Endothelial cell of umbilical vein (primary cell): ENCODE measurements at places on chromosomes 2 and 18. TPM values are rescaled to one million over a fixed set of nuclear protein-coding genes. Genes with fewer than 3 reads are reported as not detected.

Gene CYRIA
- total RNA-seq: 38.4 and 40.3 TPM in 2 replicates

Gene TTL
- total RNA-seq: 66.8 and 71.0 TPM in 2 replicates

Gene CNDP1
- not detected in 2 replicates for total RNA-seq

Gene SLC11A1
- total RNA-seq: not detected in 2 replicates

Gene ALPP
- total RNA-seq: not detected in 2 replicates

Gene GCG
- not detected in 2 replicates for total RNA-seq

Gene RTKN
- 19.8 and 20.0 TPM in 2 replicates for total RNA-seq

Gene SLC9A4
- total RNA-seq: 0.07 TPM in 1 of 2 replicates, not detected in the other

Gene TMEM169
- total RNA-seq: 0.20 TPM in 1 of 2 replicates, not detected in the other

Gene ABCA12
- total RNA-seq: 0.05 TPM in 1 of 2 replicates, not detected in the other

Gene HAAO
- 0.60 and 0.82 TPM in 2 replicates for total RNA-seq

Gene KIAA2012
- total RNA-seq: not detected in 2 replicates

Gene ANKRD29
- total RNA-seq: 1.2 and 2.6 TPM in 2 replicates

DNA sequence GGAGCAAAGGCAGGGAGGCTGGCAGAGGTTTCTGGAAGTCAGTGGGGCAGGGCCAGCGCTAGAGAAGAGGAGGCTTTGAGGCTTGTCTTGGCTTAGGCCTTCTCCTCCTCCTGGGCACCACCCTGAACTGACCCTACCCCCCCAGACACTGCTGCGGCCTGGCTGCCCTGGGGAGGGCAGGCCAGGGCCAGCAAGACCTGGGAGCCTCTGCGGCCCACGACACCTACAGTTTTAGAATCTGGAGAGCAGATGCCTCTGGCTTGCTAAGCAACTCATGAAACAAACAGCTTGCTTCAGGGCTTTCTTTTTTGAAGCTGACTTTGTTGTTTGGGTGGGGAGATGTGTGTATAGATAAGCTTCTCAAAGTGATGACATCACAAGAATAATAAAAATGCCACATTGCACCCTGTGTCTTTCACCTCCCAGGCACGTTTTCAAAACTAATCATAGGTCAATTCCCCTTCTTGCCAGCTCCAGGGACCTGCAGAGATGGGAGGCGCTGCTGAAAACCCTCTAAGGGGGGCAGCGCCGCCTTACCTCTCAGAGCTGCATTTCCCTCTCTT, 46.2 kb upstream of the SMAD7 start:
- H3K4me3 ChIP-seq: no peak overlapping the region
- no peak for DNase-seq
- H3K36me3 ChIP-seq: no peaks in the 10 kb centered on the region
- H3K4me1 ChIP-seq: peaks cover 9% of the 10 kb centered on the region
- H3K27me3 ChIP-seq: no peaks in the 10 kb centered on the region

DNA sequence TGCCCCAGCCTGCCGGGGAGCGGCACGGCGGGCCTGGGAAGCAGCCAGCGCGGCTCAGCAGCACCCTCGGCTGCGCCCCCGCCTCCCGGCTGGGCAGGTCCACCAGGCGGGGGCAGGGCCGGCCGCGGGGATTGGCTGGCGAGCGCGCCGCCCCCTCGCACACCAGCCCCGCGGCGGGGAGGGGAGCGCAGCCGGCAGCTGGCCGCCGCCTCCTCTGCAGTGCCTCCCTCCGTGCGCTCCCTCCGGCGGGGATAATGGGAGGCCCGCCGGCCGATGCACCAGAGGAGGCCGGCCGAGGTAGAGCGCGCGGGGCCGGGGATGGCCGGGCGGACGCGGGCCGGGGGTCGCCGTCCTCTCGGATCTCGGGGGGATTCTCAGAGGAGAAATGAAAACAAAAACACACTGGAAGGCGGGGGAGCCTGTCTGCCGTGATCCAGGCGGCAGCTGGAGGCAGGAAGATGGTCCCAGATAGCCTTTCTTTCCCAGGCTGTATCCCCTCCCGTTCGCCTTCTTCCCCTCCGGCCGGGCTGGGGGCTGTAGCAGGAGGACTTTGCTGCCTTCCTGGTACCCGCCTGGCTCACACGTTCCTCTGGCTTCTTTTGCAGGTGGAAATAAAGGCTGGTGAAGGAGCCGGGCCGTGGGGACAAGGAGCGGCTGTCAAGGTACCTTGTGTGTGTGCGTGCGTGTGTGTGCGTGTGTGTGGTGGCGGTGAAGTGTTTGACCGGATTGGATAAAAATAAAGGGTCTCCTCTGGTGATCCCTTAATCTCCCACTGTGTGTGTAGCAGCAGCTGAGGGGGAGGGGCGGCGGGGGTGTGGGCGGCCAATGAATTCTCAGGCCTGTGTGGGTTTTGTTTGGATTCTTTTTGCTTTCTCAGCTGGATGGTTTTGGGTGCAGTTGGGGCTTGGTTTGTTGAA, 18.1 kb downstream of the TET3 start:
- peak; percentile 84 for DNase-seq
- peak overlapping the region; percentile 44 for H3K4me3 ChIP-seq
- H3K4me1 ChIP-seq: peaks cover 9% of the 10 kb centered on the region

GRCh38 chr2:18522484-18523146, 37.8 kb downstream of the RDH14 start:
- H3K36me3 ChIP-seq: no peaks in the 10 kb centered on the region
- H3K27ac ChIP-seq: no peak overlapping the region

GRCh38 chr18:45116116-45116515, 435.4 kb downstream of the SETBP1 start:
- no peaks in the 10 kb centered on the region for H3K4me1 ChIP-seq
- H3K4me3 ChIP-seq: no peak overlapping the region
- no peak for DNase-seq
- no peaks in the 10 kb centered on the region for H3K36me3 ChIP-seq
- no peak overlapping the region for H3K27ac ChIP-seq
- no peaks in the 10 kb centered on the region for H3K27me3 ChIP-seq

DNA sequence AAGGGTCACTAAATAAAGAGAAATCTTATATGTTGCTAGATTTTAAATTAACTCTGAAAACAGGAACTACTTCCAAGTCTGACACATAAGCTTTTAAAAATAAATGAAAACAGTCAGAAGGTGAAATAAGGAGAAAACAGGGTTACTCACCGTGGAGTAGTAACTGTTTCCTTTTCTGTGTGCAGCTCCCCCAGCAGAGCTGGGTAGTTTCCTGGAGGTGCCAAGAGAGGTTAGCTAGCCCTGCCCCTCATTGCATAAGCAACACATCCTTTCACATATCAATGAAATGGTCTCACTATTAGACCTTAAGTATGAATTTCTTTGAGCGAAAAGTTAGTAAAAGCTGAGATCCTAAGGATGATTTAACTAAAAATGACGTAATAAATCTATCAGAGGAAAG, 54.0 kb upstream of the GPR75 start:
- DNase-seq: peak; percentile 91
- no peak overlapping the region for H3K4me3 ChIP-seq
- H3K36me3 ChIP-seq: peaks cover 2% of the 10 kb centered on the region
- no peak overlapping the region for H3K27ac ChIP-seq

- no peak for DNase-seq
- no peaks in the 10 kb centered on the region for H3K27me3 ChIP-seq
- H3K27ac ChIP-seq: no peak overlapping the region
- H3K4me1 ChIP-seq: no peaks in the 10 kb centered on the region
- no peaks in the 10 kb centered on the region for H3K36me3 ChIP-seq
- H3K4me3 ChIP-seq: no peak overlapping the region
Measured at GRCh38 chr18:1455605-1456004, 550.9 kb downstream of the ADCYAP1 start.

DNA sequence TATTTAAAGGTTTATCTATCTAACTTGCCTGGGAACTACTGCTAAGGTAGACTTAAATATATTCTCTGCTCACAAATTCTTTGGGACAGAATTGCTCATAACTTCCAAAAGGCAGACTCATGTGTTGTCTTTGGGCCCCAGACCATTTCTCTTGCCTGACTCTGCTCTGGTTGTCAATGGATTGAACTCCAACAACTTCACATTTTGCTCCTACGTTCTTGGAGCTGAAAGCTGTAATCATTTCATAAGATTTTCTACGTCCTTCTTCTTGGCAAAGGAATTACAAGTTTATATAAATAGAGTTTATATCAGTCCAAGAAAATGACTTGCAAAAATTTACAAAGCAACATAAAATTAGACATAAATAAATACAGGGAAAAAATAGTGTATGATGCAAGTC, 32.9 kb upstream of the PPM1B start:
- no peak for DNase-seq
- peaks cover 10% of the 10 kb centered on the region for H3K27me3 ChIP-seq
- H3K36me3 ChIP-seq: no peaks in the 10 kb centered on the region
- H3K4me3 ChIP-seq: no peak overlapping the region
- H3K4me1 ChIP-seq: no peaks in the 10 kb centered on the region
- H3K27ac ChIP-seq: no peak overlapping the region

- no peak overlapping the region for H3K4me3 ChIP-seq
- no peaks in the 10 kb centered on the region for H3K36me3 ChIP-seq
- H3K4me1 ChIP-seq: no peaks in the 10 kb centered on the region
- no peak overlapping the region for H3K27ac ChIP-seq
Measured at GRCh38 chr2:101612019-101612418, 85.5 kb upstream of the MAP4K4 start.

DNA sequence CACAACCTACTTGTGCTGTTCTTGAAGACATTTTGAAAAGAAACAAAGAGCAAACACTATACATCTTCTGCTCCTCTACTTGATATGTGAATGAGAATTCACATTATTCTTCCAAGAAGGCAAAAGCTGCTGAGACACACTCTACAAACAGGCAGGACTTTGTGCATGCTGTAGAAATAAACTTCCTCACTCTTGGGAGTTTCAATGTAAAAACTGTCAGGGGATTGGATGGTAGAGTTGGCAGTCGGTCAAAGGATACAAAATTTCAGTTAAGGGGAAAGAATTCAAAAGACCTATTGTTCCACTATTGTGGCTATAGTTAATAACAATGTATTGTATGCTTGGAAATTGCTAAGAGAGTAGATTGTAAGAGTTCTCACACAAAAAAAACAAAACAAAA, 196.3 kb downstream of the MC4R start:
- no peaks in the 10 kb centered on the region for H3K4me1 ChIP-seq
- no peak for DNase-seq
- H3K36me3 ChIP-seq: no peaks in the 10 kb centered on the region
- no peak overlapping the region for H3K4me3 ChIP-seq

- H3K4me3 ChIP-seq: no peak overlapping the region
- no peaks in the 10 kb centered on the region for H3K36me3 ChIP-seq
- H3K27me3 ChIP-seq: no peaks in the 10 kb centered on the region
Measured at GRCh38 chr2:81645745-81646301, 1341.3 kb upstream of the LRRTM1 start.

- H3K4me1 ChIP-seq: no peaks in the 10 kb centered on the region
- H3K4me3 ChIP-seq: no peak overlapping the region
- H3K27me3 ChIP-seq: no peaks in the 10 kb centered on the region
- DNase-seq: peak; percentile 54
- no peaks in the 10 kb centered on the region for H3K36me3 ChIP-seq
Measured at GRCh38 chr18:41391616-41392595, 563.1 kb upstream of the PIK3C3 start.

DNA sequence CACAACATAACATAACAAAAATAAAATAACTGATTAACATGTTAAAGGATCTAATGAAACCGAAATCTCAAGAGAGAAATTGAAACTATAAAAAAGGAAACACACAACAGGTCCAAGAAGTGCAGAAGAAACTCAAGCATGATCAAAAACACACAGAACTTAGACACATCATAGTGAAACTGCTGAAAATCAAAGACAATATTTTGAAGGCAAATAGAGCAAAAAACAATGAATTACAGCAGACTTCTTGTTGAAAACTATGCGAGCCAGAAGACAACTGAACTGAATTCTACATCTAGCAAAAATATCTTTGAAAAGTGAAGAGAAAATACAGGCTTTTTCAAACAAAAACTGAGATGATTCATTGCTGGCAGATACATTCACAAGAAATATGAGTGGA, 61.3 kb downstream of the UGP2 start:
- DNase-seq: no peak
- H3K27me3 ChIP-seq: no peaks in the 10 kb centered on the region
- no peaks in the 10 kb centered on the region for H3K4me1 ChIP-seq
- no peak overlapping the region for H3K4me3 ChIP-seq

- no peaks in the 10 kb centered on the region for H3K27me3 ChIP-seq
- no peaks in the 10 kb centered on the region for H3K4me1 ChIP-seq
- H3K4me3 ChIP-seq: no peak overlapping the region
- no peaks in the 10 kb centered on the region for H3K36me3 ChIP-seq
- H3K27ac ChIP-seq: no peak overlapping the region
Measured at GRCh38 chr2:23127465-23127864, 257.5 kb upstream of the KLHL29 start.

- H3K27ac ChIP-seq: peak overlapping the region; percentile 74
- H3K27me3 ChIP-seq: no peaks in the 10 kb centered on the region
- peak overlapping the region; percentile 11 for H3K4me3 ChIP-seq
- peaks cover 27% of the 10 kb centered on the region for H3K4me1 ChIP-seq
Measured at GRCh38 chr2:172556284-172557033, 569 bp downstream of the PDK1 start.

- H3K36me3 ChIP-seq: peaks cover 7% of the 10 kb centered on the region
- H3K27ac ChIP-seq: no peak overlapping the region
- DNase-seq: no peak
- no peak overlapping the region for H3K4me3 ChIP-seq
- H3K27me3 ChIP-seq: no peaks in the 10 kb centered on the region
Measured at GRCh38 chr2:215328066-215328465, 16.2 kb downstream of the ATIC start.

DNA sequence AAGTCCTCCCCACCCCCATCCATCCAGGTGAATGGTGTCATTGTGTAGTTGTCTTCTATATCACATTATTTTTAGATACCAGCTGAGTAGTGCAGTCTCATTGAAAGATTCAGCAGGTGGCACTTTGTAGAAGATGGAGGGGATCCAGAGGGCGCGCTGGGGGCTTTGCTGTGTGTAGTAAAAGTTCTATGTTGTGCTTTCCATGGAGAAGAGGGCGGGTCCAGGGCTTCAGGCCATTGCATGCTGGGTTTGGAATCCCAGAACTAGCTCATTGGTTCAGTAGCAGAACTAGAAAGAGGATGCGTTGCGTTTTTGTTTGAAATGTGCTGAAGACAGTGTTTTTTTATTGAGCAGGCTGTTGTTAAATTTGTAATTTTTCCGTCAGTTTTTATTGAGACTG, 120.0 kb downstream of the MAP4K4 start:
- no peaks in the 10 kb centered on the region for H3K36me3 ChIP-seq
- H3K27ac ChIP-seq: no peak overlapping the region
- peaks cover 46% of the 10 kb centered on the region for H3K4me1 ChIP-seq
- H3K27me3 ChIP-seq: no peaks in the 10 kb centered on the region
- H3K4me3 ChIP-seq: no peak overlapping the region
- DNase-seq: no peak

- no peak overlapping the region for H3K4me3 ChIP-seq
- H3K4me1 ChIP-seq: peaks cover 33% of the 10 kb centered on the region
- H3K27ac ChIP-seq: peak overlapping the region; percentile 73
- no peaks in the 10 kb centered on the region for H3K36me3 ChIP-seq
- peak; percentile 56 for DNase-seq
Measured at GRCh38 chr2:23545396-23545795, 160.4 kb downstream of the KLHL29 start.

GRCh38 chr2:9373047-9373446, 50.3 kb downstream of the ITGB1BP1 start:
- peaks cover 5% of the 10 kb centered on the region for H3K4me1 ChIP-seq
- no peak overlapping the region for H3K4me3 ChIP-seq
- H3K27ac ChIP-seq: no peak overlapping the region
- no peaks in the 10 kb centered on the region for H3K27me3 ChIP-seq

- no peaks in the 10 kb centered on the region for H3K36me3 ChIP-seq
- H3K27ac ChIP-seq: no peak overlapping the region
- H3K27me3 ChIP-seq: no peaks in the 10 kb centered on the region
Measured at GRCh38 chr2:18907937-18908336, 318.6 kb upstream of the NT5C1B start.
